ENCODE measurements at places on chromosomes 7 and 10.

DNA sequence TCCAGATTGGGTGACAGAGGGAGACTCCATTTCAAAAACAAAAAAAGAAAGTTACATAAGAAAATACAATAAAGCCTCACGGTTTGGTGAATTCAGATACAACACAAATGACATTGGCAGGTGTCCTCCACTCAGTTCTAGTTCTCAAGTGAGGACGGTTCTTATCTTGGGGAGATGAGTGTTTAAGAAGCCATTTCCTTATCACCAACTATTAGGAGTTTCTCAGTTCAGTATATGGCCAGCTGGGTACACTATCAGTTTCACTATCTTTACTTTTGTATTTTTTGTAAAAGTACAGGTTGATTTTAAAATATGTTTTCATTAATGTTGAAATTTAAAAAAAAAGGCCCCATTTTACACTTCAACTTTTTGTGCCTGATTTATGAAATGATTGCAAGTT, 36.6 kb upstream of the NEBL start:
- DNase-seq: no peak

DNA sequence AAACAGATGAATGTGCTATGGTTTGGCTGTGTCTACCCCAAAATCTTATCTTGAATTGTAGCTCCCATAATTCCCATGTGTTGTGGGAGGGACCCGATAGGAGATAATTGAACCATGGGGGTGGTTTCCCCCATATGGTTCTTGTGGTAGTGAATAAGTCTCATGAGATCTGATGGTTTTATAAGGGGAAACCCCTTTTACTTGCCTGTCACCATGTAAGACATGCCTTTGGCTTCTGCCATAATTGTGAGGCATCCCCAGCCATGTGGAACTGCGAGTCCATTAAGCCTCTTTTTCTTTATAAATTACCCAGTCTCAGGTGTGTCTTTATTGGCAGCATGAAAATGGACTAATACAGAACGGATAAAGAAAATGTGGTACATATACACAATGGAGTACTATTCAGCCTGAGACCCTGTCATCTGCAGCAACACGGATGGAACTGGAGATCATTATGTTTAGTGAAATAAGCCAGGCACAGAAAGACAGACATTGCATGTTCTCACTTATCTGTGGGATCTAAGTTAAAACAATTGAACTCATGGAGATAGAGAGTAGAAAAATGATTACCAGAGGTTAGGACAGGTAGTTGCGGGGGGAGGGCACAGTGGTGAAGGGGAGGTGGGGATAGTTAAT, 587.6 kb upstream of the NRP1 start:
- no peak for DNase-seq

DNA sequence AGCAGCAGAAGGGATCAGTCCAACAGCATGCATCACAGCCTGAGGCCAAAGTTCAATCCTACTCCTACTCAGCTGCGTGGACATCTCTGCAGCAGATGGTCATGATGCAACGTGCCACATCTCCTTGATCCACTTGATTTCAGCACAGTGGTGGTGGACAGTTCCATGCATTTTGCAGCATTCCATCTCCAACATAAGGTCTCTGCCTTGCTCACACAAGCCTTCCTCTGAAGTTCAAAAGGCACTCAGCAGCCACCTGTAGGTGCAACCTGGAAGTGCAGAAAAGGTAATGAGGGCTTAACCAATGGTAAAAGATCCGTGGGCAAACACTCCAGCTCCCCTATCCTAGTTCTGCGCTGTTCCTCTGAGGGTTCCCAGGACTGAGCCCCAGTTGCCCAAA, 57.5 kb upstream of the CHCHD3 start:
- no peak for DNase-seq

DNA sequence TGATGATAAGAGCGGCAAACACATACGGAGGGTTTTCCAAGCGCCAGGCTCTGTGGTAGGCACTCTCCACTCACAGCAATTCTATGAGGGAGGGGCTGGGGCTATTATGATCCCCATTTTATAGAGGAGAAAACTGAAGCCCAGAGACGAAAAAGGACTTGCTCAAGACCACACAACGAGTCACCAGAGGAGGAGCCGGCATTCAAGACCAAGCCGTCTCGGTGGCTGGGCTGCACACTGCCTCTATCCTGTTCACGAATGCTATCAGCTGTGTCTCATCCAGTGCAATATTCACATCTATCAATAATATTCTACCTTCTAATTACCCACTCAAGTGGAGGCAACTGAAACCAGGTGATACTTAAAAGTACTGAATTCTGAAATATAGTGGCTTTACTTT, 67.8 kb upstream of the NMT2 start:
- DNase-seq: no peak

- no peak for DNase-seq
These were observed 65.0 kb upstream of the RAB18 start for GRCh38 chr10:27439101-27439500.

- no peak for DNase-seq
These were observed 736.9 kb downstream of the PARD3 start for GRCh38 chr10:34078017-34078744.

GRCh38 chr10:71268758-71269157, 50.3 kb upstream of the SLC29A3 start:
- DNase-seq: no peak

DNA sequence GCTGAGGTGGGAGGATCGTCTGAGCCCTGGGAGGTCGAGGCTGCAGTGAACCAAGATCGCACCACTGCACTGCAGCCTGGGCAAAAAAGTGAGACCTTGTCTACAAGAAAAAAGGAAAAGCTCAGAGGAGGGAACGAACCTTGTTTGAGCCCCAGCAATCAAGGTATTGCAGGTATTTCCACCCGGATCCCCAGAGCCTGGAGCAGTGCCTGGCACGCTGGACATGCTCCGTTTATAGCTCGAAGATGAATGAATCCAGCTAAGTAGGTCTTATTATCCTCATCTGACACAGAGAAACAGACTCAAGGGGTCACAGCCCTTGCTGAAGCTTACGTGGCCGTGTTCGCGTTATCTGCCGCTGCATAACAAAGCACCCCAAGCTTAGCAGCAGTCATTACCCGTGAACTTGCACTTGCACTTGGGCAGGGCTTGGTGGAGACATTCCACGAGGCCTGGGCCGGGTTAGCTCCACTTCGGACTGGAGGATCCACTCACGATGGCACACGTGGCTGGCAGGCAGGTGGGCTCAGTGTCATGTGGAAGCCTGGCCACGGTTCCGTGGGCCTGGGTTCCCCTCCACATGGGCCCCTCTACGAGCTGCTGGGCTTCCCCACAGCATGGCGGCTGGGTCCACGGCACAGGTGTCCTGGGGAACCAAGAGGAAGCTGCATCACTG, 3.2 kb upstream of the COX19 start:
- DNase-seq: no peak

DNA sequence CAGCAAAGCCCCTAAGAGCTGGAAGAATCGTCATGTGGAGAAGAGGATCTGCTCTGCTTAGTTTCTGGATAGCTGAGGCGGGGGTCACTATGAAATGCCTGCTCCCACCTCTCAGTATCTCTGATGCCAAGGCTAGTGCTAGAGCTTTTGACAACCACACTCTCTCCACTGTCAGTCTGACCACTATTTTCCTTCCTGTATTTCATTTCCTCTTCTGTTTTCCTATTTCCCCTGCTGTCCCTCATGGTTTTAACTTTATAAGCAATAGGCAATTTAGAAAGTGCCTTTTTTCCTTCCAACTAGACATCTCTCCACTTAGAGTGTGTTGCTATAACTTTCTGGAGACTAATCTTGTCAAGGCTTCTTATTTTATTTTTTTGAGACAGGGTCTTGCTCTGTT, 23.6 kb downstream of the C7orf57 start:
- no peak for DNase-seq

GRCh38 chr10:114363745-114364454, 40.4 kb downstream of the AFAP1L2 start:
- DNase-seq: no peak

GRCh38 chr7:79425665-79426064, 27.8 kb downstream of the MAGI2 start:
- DNase-seq: no peak

DNA sequence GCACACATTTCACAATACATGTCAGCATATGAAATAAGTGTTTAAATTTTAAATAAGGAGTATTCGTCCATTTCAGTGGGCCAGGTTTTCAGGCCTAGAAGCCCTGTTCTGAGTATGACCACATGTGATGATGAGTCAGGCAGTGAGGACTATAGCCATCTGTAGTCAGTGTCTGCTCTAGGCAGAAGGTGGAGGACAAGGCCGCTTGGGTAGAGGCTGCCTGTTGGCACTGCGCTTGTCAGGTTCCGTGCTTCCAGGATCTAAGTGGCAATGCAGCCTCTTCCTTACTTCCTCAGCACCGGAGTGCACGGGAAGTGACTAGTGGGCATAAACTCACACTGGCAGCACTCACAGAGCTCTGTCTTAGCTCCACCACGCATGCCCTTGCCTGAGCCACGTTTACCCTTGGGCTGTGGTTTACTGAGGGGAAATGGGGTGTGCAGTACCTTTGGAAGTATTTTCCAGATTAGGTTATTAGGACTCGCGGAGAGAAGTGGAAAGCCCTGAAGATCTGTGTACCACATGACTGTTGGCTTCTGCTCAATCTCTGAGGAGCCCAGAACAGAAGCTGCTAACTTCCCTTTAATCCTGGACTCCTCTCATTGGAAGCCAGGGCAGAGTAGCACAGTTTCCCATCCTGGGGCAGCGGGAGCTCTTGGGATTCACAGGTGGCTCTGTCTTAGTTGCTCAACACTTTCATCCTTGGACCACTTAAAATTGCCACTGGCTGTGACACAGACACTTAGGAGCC, 87.5 kb upstream of the GJD4 start:
- no peak for DNase-seq

GRCh38 chr7:109527833-109528232, 958.2 kb downstream of the DNAJB9 start:
- DNase-seq: no peak

GRCh38 chr7:155363852-155364600, 66.3 kb downstream of the INSIG1 start:
- no peak for DNase-seq

- no peak for DNase-seq
These were observed 55.9 kb downstream of the DIP2C start for GRCh38 chr10:633279-634245.

- no peak for DNase-seq
These were observed 8.5 kb downstream of the GPER1 start for GRCh38 chr7:1096156-1097119.

DNA sequence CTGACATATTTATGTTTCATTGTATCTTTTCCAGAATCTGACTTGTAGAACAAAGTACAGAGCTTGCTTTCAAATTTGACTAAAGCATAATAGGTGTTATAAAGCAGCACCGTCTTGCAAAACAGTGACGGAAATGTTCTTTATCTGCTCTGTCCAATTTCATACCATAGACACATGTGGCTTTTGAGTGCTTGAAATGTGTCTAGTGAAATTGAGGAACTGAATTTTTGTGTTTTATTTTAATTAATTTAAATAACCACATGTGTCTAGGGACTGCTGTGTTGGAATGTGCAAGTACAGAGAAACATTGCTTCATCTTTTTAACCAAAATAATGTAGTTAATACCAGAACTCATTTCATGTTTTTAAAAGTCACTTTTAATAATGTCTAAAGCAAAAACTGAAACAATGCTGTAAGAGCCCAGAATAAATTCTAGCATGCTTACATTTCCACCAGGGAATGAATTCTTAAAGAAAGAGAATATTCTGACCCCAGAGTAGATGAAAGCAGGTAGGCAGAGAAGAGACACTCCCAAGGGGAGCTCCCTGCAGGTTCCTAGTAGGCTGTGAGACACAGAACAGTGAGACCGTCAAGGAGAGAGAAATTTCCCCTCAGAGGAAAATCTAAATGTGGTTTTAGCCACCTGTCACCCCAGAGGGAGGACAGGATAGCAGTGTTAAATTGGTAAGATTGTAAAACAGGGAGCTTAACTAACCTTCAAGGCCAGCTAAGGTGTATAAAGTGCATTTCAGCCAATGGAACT, 175.3 kb upstream of the KMT2E start:
- no peak for DNase-seq

GRCh38 chr10:12685261-12686058, 316.1 kb downstream of the CCDC3 start:
- no peak for DNase-seq

DNA sequence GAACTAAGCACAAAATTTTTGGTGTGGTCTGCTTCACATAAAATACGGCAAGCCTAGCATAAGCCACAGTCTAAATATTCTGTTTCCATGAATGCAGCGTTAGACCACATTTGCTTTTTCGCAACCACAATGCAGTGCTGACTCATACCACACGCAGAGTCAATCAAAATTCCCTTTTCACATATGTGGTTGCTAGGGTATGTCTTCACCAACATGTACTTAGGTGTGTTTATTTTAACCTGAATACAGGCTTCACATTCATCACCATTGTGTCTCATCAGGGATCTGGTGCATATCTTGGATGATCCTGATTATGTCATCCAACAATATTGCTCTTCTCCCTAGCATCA, 90.8 kb downstream of the CHN2 start:
- DNase-seq: peak; percentile 89

DNA sequence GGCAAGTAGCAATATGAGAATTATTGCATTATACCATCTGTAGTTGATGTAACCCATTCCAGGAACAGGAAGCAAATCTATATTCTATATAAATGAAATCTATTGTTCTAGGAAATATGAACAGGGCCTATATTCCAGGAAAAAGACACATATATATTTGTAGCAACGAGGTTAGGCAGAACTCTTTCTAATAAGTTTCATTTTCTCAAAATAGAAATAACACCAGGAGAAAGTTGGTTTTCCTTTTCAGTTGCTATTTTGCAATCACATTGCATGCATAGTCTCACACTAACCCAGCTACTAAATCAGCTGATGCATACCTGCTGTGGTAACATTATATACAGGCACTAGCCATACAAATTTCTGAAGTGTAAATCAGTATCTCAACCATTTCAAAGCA, 6.2 kb upstream of the IFIT2 start:
- no peak for DNase-seq

GRCh38 chr10:96949039-96949683, 117.1 kb downstream of the LCOR start:
- no peak for DNase-seq

GRCh38 chr10:27542812-27543211, 38.7 kb downstream of the RAB18 start:
- DNase-seq: no peak

- no peak for DNase-seq
These were observed 174.2 kb upstream of the NPVF start for GRCh38 chr7:25402532-25402931.

DNA sequence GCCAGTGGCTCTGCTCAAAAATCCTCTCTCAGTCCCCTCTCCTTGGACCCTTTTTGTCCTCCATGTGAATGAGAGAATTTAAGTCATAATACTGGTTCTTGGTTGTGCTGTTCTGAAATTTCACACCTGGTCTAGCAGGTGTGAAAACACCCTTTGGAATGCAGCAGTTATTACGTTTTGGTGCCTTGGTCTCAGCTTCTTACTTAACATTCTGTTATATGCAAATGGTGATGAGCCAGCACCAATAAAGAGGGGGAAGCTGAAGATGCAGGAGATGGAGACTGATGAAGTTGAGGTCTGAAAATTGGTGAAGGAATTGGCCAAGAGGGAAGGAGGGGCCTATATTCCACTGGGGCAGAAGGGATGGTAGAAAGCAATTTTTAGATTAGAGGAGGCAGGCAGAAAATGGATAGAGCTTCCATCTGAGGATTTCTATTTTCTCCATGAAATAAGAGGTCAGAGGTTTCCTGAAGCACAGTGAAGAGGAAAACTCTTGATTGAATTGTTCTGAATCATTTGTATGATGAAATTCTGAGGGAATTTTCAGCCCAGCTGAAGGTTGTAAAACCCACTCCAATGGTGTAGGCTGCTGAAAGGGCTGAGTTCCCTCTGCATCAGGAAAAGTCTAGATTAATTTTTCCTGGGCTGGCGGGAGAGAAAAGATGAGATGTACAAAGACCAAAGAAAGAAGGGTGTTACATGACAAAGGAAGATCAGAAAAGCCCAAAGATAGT, 94.0 kb upstream of the FAM180A start:
- no peak for DNase-seq

GRCh38 chr7:37480041-37481031, 31.7 kb upstream of the ELMO1 start:
- no peak for DNase-seq

All from NCI-H345 (cell line).